ENCODE measurements at places on chromosomes 2 and 18.

GRCh38 chr18:58716060-58716756 is 44.9 kb downstream of the MALT1 start:
- no peak for DNase-seq

GRCh38 chr18:26978812-26979341 is 113.4 kb upstream of the AQP4 start:
- DNase-seq = no peak

DNA sequence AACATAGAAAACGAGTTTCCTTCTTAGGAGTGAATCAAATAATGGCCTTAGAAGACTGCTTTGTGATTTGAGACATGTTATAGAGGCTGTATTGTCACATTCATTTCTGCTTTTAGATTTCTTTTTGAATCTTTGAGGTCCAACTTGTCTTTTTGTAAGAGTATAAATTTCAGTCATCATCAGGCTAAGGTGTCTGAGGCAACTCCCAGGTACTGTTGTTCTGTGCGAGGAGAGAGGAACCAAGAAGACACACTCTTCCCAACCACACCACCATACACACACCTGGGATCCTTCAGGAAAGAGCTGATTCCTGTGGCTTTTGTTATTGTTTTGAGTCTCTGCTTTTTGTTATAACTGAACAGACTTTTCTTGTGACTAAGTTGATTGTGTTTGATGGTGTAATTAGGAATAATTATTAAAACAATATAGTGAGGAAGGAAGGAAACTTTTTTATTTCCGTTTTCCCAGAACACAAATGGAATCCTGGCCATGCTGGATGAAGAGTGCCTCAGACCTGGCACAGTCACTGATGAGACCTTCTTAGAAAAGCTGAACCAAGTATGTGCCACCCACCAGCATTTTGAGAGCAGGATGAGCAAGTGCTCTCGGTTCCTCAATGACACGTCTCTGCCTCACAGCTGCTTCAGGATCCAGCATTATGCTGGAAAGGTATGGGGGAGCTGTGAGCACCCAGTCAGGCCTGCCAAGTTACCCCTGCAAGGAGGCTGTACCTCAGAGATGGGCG is 140.4 kb downstream of the MYO1B start:
- DNase-seq = no peak

DNA sequence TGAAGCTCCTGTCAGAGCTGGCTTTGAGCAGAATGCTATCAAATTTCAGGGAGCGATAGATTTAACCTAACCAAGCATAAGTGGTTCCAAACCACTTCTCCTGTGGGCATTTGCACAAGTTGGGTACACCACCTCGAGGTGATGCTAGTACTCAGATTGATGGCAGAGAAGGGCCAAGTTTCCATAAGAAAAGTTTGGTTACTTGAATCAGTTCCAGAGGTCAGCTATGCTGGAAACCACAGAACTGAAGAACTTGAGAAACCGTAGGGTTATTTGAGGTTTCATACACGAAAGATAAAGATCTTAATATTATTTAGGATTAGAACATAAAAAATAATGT is 238.2 kb upstream of the SOX11 start:
- DNase-seq = no peak

DNA sequence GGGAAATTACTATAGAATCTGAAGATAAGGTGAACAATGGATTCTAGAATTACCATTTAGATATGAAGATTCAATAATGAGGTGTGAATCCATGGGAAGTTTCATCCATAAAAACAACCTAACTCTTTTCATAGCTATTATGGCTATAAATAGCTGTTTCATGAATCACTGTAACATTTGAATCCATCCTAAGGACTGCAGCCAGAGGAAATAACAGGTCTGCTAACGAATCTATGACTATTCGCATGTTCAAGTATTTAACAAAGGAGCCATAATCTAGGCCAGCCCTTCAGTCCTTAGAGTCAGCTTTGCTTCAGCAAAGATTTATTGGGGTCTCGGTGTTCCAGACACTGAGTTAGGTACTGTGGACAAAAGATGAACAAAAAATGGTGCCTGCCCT is 87.1 kb downstream of the MYOM1 start:
- no peak for DNase-seq

GRCh38 chr2:140835079-140835478 is 1295.7 kb downstream of the LRP1B start:
- no peak for DNase-seq

- DNase-seq = no peak
These were observed 56.1 kb upstream of the DCC start for GRCh38 chr18:52283927-52284326.

DNA sequence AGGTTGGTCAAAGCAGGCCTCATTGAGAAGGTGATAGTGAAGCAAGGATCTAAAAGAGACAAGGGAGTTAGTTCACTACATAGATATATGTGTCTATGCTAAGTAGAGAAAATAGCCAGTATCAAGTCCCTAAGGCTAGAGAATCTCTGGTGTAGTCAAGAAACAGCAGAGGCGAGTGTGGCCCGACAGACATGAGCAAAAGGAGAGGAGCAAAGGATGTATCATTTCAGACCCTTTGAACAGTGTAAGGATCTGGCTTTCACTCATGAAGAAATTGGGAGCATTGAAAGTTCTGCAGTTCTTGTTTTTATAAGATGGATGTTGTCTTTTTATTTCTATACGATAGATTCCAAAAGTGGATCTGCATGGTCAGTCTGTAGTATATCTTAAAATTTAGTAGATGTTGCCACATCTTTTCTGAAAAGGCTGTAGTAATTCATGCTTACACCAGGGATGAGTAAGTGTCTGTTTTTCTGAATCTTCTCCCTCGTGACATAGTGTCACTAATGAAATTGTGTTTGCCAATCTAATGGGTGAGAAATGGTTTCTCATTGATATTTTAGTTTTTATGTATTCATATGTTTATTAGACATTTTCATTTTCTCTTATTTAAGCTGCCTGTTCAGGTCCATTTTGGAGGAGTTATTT is 18.8 kb downstream of the SP100 start:
- DNase-seq = no peak

GRCh38 chr2:238694136-238694755 is 153.6 kb upstream of the TWIST2 start:
- DNase-seq = no peak

DNA sequence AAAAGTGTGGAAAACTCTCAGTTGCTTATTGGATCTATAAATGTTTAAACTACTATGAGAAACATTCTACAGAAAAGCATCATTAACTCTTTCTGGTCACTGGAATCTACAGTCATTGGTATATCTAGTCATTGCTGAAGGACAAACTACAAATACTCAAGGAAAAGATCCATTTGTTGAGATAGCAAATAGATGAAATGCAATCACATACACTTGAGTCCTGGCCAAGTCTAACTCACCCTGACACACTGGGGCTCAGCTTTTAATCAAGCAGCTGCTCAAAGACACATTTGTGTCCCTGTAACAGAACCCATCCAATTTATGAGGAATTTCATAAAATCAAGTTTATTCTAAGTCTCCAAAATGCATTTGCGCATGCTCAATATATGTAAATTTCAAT is 68.7 kb downstream of the CDH2 start:
- no peak for DNase-seq

GRCh38 chr2:117686699-117687098 is 127.8 kb upstream of the DDX18 start:
- no peak for DNase-seq

- no peak for DNase-seq
These were observed 256.4 kb upstream of the NETO1 start for GRCh38 chr18:73124175-73124574.

DNA sequence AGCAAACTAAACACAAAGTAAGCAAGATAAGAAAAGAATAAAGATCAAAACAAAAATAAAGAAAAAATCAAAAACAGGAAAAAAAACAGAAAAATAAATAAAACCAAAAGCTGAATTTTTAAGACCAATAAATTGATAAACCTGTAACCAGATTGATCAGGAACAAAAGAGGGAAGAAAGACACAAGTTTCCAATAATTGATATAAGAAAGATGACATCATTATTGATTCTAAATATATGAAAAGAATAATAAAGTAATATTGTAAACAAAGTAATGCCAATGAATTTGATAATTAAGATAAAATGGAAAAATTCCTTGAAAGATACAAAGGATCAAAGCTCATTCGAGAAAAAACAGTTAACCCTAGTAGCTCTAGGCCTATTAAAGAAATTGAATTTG is 394.6 kb upstream of the LRATD1 start:
- DNase-seq = no peak

- no peak for DNase-seq
These were observed 79.6 kb upstream of the CTLA4 start for GRCh38 chr2:203787979-203788378.

DNA sequence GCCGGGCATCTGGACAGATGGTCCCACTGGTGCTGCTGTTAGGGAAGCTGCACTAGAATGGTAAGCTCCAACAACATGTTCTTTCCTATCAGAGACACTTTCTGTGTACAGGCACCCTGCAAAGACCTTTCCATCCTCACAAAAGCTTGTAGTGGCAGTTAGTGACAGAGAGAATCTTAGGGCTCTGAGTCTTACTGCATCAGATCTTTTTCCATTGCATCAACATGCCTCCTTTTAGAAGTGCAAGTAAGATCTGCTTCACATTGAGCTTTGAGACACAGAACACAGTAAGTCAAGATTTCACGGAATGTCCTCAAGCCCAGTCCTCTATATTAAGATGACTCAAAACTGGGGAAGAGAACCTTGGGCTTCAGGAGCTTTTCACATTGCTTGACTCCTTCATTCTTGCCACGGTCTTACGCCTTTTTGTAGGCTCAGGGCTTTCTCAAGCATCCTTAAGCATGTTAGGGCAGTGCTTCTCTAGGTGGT is 52.6 kb downstream of the ARL4C start:
- no peak for DNase-seq

- DNase-seq = no peak
These were observed 192.8 kb downstream of the ZNF407 start for GRCh38 chr18:74790451-74790850.

DNA sequence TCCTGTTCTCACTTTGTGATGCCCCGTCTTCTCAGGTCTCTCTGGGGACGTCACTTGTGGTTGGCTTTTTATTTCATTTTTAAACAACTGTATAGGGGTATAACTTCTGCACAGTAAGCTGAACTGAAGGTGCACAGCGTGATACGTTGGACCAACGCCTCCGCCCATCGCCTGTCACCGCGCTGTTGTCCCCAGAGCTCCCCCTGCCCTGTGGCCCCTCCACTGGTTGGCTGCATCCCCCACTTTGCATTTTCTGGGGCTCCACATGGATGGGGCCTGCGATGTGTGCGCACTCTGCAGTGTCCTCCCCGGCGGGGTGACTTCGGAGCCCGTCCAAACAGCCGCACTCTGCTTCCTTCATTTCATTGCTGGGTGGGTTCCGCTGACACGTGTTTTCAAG is 14.3 kb downstream of the GPR35 start:
- no peak for DNase-seq

- no peak for DNase-seq
These were observed 52.9 kb downstream of the RNU4ATAC start for GRCh38 chr2:121583555-121583954.

GRCh38 chr18:59671551-59671950 is 25.7 kb downstream of the CCBE1 start:
- no peak for DNase-seq

Measured in BJ (cell line).